Nucleus accumbens (tissue), 56 donors: ENCODE measurements at places on chromosomes 13 and 19.

GRCh38 chr19:41353466-41354342, at the start of gene TGFB1:
Gene TGFB1, minus strand, starts transcription at chr19:41353922. Its CDS starts 878 bp downstream, at chr19:41353044.
- peak; percentile 28 for DNase-seq

GRCh38 chr13:35566340-35566739, 89.9 kb upstream of the MAB21L1 start:
- no peak for DNase-seq

DNA sequence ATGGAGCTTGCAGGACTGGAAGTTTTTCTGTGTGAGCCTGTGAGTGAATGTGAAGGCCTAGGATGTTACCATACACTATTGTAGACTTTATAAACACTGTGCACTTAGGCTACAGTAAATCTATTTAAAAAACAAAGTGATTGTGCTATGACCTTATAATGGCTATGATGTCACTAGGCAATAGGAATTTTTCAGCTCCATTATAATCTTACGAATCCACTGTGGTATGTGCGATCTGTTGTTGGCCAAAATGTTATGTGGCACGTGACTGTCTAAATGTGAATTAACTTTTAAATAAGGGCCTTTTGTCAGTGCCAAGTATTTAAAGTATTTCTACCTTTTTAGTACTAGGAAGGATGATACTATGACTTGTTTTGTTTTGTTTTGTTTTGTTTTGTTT, 54.9 kb downstream of the DPY19L3 start:
- no peak for DNase-seq

- DNase-seq, result no peak
Observed at GRCh38 chr19:39843919-39844793, 2.0 kb downstream of the FBL start.

DNA sequence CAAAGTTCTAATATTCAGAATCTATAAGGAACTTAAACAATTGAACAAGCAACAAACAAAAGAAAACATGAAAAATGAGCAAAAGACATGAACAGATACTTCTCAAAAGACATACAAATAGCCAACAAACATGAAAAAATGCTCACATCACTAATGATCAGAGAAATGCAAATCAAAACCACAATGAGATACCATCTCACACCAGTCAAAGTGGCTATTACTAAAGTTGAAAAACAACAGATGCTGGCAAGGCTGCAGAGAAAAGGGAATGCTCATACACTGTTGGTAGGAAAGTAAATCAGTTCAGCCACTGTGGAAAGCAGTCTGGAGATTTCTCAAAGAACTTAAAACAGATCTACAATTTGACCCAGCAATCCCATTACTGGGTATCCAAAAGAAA, 74.3 kb downstream of the CRYL1 start:
- DNase-seq, result no peak

DNA sequence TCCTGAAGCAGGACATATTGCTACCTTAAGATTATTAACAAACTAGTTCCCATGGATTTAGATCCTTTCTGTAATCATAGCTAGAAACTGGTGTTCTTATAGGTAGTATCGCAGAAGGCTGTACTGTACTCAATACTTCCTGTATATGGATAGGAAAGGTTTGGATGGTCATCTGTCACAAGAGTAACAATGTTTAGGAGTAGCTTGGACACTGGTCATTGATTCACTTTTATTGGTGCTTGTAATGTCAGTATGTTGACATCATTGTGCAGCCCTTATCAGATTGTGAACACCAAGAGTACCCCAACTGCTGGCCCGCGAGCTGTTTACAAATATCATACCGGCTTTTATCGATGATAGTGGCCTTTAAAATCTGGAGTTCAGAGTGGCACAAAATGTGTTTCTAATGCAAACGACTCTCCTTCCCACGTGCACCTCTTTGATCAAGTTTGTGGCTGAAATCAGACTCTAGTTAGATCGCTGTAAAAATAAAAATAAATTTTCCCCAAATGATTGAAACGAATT, 605 bp upstream of the CDK8 start:
- no peak for DNase-seq

DNA sequence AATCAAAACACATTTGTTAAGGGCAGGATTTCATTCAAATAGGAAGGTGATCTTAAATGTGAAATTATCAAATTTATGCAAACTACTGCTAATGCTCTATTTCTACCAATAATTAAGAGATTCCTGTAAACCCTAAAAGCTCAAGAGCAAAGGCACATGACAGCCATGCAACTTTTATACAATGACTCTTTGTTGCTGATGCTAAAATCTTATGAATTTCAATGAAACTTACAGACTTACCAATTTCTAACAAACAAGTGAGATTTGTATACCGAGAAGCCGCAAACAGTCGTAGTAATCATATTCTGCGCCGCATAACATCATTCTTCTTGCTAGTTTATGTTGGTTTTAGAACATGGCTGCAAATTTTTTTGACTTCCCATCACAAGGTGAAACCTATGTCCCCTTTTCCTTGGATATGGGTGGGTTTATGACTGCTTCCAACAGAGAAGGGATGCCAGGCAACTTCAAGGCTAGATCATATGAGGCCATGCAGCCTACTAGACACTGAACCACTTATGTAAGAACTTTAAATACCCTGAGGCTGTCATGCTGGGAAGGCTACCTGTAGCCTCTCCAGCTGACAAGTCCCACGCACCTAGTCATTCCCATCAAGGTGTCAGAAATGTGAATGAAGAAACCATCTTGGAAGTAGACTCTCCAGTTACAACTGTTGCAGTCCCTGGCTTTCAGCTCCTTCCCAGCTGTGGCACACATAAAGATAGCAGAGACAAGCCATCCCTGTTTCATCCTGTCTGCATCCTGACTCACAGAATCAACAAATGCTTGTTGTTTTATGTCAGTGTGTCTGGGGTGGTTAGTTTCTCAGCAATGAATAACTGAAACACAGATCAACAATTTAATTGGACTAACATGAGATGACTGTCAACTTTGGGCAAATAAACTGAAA, 42.0 kb downstream of the LNX2 start:
- no peak for DNase-seq

DNA sequence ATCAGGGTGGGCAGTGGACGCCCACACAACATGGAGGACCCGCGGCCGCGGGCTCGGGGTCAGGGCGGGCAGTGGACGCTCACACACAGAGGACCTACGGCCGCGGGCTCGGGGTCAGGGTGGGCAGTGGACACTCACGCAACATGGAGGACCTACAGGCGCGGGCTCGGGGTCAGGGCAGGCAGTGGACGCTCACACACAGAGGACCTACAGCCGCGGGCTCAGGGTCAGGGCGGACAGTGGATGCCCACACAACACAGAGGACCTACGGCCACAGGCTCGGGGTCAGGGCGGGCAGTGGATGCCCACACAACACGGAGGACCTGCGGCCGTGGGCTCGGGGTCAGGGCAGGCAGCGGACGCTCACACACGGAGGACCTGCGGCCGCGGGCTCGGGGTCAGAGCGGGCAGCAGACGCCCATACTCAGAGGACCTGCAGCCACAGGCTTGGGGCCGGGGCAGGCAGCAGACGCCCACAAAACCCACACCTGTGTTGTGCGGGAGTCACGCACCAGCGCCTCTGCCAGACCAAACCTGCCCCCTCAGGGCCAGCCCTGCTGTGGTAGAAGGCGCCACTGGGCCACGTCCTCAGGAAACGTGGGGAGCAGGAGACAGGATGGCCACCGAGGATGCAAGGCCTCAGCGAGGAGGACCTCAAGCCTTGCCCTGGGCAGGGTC, 27.6 kb upstream of the C13orf46 start:
- DNase-seq, result no peak

GRCh38 chr13:31409678-31410356, 210.0 kb downstream of the B3GLCT start:
- DNase-seq, result no peak

DNA sequence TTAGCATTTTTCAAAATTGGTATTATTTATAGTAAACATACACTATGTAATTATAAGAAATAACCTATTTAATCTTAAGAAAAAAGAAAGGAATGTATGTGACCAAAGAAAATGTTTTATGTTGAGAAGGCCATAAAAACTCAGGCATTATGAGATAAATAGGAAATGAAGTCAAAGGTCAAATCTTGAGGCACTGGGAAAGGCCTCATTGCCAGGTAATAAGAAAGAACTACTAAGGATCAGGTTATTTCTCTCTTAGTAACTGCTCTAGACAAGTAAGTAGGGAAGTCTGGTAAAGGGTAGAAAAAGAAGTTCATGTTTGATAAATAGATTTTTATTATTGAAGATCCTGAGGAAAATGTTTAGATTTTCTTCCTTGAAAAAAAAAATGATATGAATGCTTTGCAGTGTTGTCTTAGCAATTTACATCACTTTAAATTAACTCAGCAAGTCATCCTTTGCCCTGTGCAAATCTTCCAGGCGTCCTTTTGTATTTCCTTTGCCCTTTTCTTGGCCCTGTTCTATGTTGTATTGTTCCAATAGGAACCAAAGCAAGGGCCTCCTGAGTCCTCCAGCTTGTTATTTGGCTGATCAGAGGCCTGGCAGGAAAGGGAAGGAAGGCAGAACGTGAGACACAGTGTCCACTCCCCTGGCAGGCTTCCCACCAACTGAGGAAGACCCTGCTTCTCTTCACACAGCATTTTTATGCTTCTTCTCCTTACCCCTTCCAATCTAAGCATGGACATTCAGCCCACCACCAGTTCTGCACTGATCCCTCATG, 260.4 kb upstream of the MIR17HG start:
- no peak for DNase-seq

GRCh38 chr19:32580353-32580900, 563 bp upstream of the PDCD5 start:
- DNase-seq, result no peak

DNA sequence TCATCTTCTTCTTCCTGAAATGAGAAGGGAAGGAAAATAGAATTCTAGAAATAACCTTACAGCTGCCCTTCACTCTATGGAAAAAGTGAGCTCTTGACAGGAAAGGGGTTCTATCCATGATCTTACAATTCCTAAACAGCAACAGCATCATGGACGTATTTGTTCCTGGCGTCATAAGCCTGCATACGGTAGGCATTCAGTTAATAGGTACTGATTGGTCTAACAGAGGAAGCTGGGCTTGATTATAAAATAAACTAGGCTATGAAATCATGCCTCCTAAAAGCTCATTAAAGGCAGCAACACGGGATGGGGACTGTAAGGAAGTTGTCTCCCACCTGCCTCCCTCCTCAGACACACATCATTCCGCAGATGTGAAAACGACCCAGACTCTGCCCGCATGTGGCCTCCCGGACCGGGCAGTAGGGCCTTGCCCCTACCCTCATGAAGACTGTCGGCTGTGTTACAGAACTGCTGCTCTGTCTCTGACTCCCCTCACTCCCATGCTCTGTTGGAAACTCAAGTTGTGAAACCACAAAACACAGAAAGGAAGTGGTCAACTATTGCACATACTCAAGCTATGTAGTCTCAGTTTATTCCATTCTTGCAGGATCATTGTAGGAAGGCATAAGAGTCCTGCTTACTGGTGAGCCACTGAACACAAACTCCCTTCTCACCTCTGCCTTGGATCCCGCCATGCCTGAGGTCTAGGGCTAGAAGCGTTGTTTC, 129.8 kb downstream of the DLEU7 start:
- no peak for DNase-seq
